Mesothelial cell of epicardium (in vitro differentiated cells): ENCODE measurements at places on chromosomes 7 and 10. TPM values are rescaled to one million over a fixed set of nuclear protein-coding genes. Genes with fewer than 3 reads are reported as not detected.

The CYP2C19 gene
- total RNA-seq, result not detected in 3 replicates

The MLXIPL gene
- total RNA-seq, result 1.5 to 2.6 TPM (median 2.0 TPM) in 3 replicates

The SPDYE2 gene
- total RNA-seq, result 0.13 TPM in 1 of 3 replicates, not detected in the others

DNA sequence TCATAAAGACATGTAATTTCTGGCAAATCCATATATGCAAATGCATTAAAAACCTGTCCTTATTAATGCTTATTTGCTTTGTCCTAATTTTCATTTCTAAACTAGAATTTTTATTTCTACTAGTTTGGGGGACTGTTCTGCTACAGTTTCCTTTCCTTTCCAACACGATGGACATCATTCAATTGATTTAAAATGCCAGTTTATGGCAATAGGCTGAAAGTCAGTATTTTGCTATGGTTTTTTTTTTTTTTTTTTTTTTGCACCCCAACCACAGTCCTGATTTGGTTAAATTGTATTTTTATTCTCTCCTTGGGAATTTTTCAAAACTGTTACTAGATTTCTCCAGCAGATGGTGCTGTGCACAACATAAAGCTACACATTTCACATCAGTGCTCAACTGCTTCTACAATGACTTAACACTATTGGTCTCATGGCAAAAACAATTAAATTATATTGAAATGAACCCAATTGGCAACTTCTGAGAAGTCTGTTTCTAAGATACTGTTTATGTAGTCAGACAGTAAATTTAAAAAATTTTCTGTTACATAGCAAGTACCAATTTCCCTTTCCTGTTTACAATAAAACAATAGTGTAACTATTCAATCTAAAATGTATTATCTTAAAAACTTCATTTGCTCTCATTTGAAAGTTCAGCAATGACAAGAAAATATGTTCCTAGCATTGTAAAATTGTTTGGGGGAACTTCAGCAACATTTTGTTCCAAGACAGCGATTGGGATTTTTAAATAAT is 193.8 kb upstream of the CCDC6 start:
- no peak for DNase-seq

- DNase-seq, result no peak
Observed at GRCh38 chr10:34374356-34375045, 440.6 kb downstream of the PARD3 start.

DNA sequence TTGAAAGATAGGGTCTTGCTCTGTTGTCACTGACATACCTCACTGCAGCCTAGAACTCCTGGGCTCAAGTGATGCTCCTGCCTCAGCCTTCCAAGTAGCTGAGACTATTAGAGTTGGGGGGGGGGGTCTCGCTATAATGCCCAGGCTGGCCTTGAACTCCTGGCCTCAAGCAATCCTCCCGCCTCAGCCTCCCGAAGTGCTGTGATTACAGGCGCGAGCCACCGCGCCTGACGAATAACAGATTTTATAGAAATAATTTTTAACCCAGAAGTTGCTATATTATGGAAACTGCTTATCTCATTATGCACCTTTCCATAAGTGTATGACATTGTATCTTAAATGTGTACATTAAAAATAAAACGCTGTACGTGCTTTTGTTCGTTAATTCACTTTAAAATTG is 846 bp downstream of the ANKRD26 start:
- DNase-seq, result no peak

DNA sequence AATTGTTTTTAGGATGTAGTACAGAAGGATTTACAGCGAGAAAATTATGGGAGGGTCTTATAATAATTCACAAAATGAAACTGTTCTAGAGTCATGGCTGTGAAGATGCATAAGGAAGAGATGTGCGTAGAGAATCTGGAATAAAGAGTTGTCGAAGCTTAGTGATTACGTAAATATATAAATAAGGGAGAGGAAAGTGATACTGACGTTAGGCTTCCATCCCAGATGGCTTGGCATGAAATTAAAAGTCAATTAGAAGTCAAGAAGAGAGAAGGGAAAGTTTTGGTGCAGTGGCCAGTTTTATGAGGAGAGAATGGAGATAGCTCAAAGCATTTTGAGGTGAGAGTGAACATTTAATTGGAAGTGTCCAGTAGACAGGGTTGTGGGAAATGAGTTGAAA is 85.5 kb downstream of the LCOR start:
- no peak for DNase-seq
